ENCODE measurements at places on chromosomes 2 and 18.

- no peak for DNase-seq
These were observed 395.0 kb upstream of the CDH2 start for GRCh38 chr18:28571929-28572328.

GRCh38 chr2:144479659-144480058 is 40.3 kb downstream of the ZEB2 start:
- no peak for DNase-seq

- DNase-seq, result no peak
These were observed 146.8 kb downstream of the RBM43 start for GRCh38 chr2:151114874-151115273.

DNA sequence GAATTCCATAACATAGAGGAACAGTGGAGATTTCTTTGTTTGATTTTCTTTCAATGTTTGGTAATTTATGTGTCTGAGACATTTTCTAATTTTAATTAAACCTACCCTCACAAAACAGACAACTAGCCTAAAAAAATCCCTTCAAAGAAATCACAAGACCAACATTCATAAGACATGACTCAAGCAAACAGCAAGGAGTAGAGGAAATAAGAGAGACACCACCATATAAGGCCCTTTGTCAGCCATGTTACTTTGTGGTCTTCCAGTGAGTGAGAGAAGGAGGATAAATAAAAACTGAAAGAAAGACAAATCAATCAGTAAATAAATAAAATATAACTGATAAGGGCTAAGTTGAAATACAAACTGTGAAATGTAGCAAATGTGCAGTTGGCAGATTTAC is 830.8 kb upstream of the SLC39A10 start:
- no peak for DNase-seq

- no peak for DNase-seq
These were observed 151.9 kb downstream of the FHOD3 start for GRCh38 chr18:36449451-36449850.

GRCh38 chr2:240319855-240320203 is 115.6 kb upstream of the GPC1 start:
- no peak for DNase-seq

DNA sequence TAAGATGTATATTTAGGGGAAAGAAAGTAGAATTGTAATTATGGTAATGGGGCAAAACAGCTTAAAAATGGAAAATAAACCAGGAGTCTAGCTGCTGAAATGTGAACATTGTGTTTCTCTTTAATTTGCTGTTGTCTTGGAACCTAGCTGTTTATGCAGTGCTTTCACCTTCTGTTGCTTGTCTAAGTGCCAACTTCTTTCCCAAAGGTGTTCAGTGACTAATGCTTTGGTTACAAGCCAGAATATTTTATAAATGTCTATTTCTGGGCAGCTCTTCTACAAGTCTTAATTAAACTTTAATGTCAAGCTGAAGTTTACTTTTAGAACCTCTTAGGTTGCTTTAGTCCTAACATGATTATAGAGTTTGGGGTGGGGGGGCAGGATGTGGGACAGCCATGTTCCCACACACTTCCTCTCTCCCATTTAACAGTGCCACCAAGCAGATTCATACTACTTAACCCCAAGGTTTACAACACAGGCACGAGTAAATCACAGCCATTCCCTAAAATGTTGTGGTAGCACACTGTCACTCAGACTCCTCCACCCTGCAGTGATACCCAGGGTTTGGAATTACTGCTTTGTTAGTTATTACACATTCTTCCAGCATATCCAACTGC is 60.6 kb downstream of the ITGA4 start:
- no peak for DNase-seq

GRCh38 chr2:29495536-29496060 is 380.4 kb downstream of the CLIP4 start:
- DNase-seq, result no peak

- DNase-seq, result no peak
These were observed 68.1 kb upstream of the ACKR3 start for GRCh38 chr2:236501531-236501930.

- DNase-seq, result no peak
These were observed 81.6 kb downstream of the TWIST2 start for GRCh38 chr2:238929242-238930081.

- no peak for DNase-seq
These were observed 1683.2 kb upstream of the SLC39A10 start for GRCh38 chr2:193973781-193974180.

GRCh38 chr2:73202156-73203054 is at the start of gene NOTO:
TSS of gene NOTO (plus strand) at chr2:73202574. CDS start at chr2:73202667, 93 bp downstream.
- DNase-seq, result no peak

- DNase-seq, result no peak
These were observed 324.0 kb upstream of the SETBP1 start for GRCh38 chr18:44356566-44357157.

- DNase-seq, result no peak
These were observed 35.9 kb upstream of the CCDC93 start for GRCh38 chr2:118049816-118050140.

- DNase-seq, result no peak
These were observed 195.2 kb downstream of the FBXO15 start for GRCh38 chr18:73952296-73952946.
